ENCODE measurements at places on chromosomes 4 and X.

GRCh38 chr4:159735281-159736207 is 632.7 kb downstream of the RAPGEF2 start:
- DNase-seq, result no peak

- DNase-seq, result no peak
Measured at GRCh38 chrX:10404436-10404835, 215.9 kb downstream of the MID1 start.

DNA sequence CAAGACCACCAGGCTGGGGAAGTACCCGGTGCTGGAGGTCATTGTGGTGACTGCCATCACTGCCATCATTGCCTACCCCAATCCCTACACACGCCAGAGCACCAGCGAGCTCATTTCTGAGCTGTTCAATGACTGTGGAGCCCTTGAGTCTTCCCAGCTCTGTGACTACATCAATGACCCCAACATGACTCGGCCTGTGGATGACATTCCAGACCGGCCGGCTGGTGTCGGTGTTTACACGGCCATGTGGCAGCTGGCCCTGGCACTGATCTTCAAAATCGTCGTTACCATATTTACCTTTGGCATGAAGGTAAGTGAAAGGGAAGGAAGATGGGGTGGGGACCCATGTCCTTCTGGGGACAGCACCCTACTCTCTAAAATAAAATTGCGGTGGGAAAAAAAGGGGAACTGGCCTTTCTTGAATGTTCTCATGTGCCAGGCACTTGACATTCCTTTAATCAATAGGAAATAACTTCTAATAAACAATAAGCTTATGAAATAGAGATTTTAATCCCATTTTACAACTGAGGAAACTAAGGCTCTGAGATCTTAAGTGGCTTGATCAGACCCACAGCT is 51.6 kb downstream of the CLCN4 start:
- DNase-seq, result peak; percentile 1

DNA sequence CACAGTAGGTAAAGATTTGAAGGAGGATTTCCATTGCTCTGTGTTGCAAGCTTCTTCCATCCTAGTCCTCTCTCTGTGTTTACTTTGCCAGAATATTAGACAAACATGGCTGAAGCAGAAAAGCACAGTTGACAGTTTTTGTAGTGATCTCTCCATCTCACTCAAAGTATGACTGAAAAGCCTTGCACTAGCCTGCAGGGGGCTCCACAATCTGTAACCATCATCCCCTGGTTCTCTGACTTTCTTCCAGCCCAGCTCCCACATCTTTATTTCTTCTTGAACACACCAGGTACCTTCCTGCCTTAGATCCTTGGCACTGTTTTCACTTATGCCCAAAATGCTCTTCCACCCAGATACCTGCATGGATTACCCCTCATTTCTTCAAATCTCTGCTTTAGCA is 34.1 kb upstream of the HHIP start:
- DNase-seq, result no peak

DNA sequence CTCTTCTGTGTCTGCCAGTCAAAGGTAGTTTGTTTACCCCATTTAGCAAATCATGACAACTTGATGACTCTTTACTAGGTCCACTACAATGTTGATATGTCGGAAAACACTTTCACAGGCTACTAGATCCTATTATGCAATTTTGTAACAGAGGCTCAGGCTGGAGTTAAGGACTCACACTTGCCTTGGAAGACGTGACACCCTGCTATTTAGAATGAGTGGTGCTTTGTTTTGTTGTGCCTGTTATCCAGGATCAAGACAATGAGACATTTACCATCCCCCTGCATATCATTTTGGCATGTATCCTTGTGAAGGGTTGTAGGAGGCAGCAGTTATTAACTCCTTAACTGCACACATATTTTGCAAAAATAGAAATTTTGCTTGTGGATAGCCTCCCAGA is 263.7 kb downstream of the IL1RAPL1 start:
- no peak for DNase-seq

GRCh38 chr4:183638436-183638835 is 20.5 kb downstream of the RWDD4 start:
- no peak for DNase-seq

DNA sequence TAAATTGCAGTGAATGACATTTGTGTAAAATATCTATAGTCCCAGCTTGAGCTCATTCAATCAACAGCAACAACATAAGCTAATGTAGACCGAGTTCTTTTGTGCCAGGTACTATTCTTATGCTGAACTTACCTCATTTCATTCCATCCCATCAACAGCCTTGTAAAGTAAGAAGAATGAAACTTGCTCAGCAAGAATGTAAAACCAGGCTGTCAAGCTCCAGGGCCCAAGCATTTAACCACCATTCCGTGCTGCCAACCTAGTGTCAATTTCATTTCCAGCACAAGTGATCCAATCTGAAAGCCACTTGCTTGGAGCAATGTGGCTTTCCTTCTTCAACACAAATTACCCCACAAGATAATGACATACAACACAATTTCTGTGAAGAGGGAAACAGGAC is 36.6 kb downstream of the RASSF6 start:
- DNase-seq, result no peak

DNA sequence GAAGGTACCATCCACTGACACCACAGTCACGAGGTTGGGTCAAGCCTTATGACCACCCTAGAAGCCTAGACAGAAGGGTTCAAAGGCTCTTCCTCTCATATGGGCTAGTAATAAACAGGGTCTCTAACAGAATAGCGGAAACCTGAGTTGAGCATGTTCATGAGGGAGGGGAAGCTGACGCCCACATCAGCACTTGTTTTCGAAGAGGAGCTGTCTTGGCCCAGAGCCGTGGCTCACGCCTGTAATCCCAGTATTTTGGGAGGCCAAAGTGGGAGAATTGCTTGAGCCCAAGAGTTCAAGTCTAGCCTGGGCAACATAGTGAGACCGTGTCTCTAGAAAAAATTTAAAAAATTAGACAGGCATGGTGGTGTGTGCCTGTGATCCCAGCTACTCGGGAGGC is 21.5 kb upstream of the TMSB4X start:
- no peak for DNase-seq

GRCh38 chrX:17923546-17923945 is 62.4 kb upstream of the RAI2 start:
- no peak for DNase-seq

DNA sequence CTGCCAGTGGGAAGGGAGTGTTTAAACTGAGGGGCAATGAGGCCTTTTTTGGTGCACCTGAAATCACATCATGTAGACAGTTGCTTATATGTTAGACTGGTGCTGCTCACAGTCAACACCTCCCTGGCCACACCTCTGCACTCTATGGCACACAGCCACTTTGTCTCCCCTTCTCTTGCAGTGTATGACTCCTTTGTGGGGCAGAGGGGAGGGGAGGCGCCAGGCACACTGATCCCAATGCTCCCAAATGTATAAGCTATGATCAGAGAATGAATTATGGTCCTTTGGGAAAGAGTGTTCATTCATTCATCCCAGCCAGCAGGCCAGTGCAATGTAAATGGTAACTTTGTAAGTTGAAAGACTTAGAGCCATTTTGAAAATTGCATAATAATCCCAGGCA is 4.6 kb upstream of the GPC3 start:
- no peak for DNase-seq

Data from SHP77 (cell line).